Left hindlimb (tissue), 1 donor: ENCODE measurements at places on chromosomes 4 and X.

- no peak for DNase-seq
Observed at GRCh38 chr4:125389713-125390112, 75.0 kb downstream of the FAT4 start.

- no peak for DNase-seq
Observed at GRCh38 chr4:6695660-6696610, 2.3 kb downstream of the S100P start.

GRCh38 chrX:20116087-20116576, 575 bp downstream of the MAP7D2 start:
- no peak for DNase-seq

GRCh38 chr4:144681806-144682205, 35.9 kb downstream of the HHIP start:
- no peak for DNase-seq

DNA sequence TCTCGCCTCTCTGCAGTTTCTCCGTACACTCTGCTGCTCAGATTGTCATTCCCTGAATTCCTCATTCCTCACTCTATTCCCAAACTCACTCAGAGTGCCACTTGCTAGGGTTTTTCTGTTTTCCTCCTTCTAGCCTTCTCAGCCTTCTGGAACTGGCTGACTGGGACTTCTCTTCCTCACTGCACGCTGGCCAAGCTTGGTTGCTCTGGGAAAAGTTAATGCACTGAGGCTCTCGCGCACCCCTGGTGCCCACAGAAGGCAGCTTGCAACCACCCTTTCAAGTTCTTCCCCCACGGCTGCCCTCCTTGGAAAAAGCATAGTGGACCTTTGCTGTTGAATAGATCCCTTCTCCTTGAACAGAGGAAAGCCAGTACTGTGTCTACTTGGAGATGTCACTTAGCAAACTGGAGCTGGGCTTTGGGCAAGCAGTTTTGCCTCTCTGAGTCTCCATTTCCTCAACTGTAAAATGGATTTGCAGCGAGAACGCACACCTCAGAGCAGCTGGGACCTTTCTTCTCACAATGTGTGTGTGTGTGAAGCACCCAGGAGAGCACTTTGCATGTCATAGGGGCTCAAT, 6.0 kb upstream of the CCKAR start:
- no peak for DNase-seq

DNA sequence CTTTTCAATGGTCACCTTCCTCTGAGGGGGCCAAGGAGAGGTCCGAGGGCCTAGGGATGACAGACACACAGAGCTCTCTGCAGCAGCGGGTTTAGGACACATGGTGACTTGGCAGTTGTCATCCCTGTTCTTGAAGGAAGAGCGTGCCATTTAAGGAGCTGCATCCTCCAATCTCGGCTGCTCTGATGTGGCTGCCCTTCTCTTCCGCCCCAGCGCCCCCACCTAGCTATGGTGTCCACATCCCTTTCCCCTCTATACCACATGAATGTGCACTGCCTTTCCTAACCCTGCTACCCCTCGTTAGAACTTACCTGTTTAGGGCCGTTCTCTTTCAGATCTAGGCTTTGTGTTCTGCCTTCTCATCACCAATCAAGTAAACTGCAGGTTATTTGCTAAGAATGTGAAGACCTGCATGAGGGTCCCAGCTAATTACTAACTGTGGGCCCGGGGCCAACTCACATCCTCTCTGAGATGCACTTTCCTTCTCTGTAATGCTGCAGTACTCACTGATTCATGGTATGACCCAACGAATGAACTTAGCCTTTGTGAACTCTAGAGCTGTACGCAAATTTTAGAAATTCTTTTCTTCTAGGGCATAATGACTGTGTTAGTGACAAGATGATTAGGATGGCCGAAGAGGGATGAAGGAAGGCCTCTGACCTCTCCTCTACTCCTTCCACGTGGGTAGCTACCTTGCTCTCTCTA, 38.2 kb downstream of the CHST7 start:
- no peak for DNase-seq

- DNase-seq: no peak
Observed at GRCh38 chrX:110168585-110168984, 149.3 kb downstream of the AMMECR1 start.

GRCh38 chrX:74408304-74408703, 13.0 kb upstream of the SLC16A2 start:
- DNase-seq: no peak

- no peak for DNase-seq
Observed at GRCh38 chr4:101229116-101229515, 118.2 kb downstream of the PPP3CA start.

- no peak for DNase-seq
Observed at GRCh38 chrX:130851569-130851968, 51.4 kb downstream of the ENOX2 start.

DNA sequence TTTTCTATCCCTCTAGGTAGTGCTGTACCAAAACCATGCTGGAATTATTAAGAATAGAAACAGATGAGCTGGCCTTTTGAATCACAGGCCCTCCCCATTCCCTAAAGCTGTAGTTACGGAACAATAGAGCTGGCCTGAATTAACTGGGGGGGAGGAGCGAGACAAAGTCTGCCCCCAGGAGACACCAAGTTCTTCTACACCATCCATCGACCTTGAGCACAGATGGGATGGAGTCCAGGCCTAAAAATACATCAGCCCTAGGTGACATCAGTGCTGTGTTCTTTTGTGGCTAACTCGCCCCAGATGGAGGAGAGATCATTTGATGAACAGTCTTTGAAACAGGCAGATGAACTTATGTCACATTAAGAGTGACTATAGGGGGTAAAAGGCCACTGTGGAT, 49.6 kb downstream of the LHFPL1 start:
- no peak for DNase-seq

GRCh38 chr4:106297245-106298035, 18.6 kb downstream of the TBCK start:
- no peak for DNase-seq

- no peak for DNase-seq
Observed at GRCh38 chrX:113962343-113962742, 621.5 kb upstream of the HTR2C start.

GRCh38 chr4:85302193-85302736, 172.7 kb upstream of the ARHGAP24 start:
- DNase-seq: no peak

DNA sequence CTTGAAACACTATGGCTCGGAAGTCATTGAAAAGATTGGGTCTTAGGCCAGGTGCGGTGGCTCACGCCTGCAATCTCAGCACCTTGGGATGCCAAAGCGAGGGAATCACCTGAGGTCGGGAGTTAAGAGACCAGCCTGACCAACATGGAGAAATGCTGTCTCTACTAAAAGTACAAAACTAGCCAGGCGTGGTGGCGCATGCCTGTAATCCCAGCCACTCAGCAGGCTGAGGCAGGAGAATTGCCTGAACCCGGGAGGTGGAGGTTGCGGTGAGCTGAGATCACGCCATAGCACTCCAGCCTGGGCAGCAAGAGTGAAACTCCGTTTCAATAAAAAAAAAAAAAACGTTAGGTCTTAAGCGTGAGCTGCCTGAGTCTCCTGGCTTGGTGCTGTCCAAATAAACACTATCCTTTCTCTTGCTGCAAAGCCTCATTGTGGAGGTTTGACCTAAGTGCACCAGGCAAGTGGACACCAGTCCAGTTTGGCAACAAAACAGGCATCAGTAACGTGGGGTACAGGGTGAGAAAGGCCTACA, 185.9 kb downstream of the DHRSX start:
- no peak for DNase-seq

GRCh38 chr4:78774417-78774816, 1.7 kb upstream of the BMP2K start:
- no peak for DNase-seq

DNA sequence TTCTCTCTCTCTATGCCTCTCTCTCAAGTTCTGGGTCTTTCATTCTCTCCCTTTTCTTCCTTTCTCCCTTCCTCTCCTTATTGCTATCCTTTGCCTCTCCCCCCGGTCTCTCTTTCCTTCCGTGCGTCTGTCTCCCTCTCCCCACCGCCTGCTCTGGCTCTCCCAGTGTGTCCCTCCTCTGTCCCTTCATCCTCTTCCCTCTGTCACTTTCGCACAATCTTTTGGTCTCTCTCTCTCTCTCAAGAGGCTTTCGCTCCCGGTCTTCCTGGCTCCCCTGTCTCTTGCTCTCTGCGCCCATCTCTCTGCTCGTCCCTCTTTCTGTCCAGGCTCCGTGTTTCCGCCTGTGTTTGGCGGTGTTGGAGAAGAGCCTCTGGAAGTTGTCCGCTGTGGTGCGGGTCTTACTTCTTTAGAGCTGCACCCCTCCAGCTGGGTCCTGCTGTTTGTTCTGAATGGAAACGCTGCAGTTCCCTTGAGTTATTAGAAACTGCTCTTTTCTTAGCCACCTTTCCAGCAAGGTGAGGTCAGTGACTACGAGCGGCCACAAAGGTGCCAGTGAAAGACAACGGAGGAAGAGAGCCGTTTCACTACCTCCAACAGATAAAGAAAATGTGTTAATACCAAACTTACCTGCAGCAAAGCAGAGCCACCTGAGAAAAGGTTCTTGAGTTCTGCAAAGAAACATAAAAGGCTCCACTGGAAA, 1.1 kb downstream of the BMPR1B start:
- DNase-seq: peak; percentile 46

DNA sequence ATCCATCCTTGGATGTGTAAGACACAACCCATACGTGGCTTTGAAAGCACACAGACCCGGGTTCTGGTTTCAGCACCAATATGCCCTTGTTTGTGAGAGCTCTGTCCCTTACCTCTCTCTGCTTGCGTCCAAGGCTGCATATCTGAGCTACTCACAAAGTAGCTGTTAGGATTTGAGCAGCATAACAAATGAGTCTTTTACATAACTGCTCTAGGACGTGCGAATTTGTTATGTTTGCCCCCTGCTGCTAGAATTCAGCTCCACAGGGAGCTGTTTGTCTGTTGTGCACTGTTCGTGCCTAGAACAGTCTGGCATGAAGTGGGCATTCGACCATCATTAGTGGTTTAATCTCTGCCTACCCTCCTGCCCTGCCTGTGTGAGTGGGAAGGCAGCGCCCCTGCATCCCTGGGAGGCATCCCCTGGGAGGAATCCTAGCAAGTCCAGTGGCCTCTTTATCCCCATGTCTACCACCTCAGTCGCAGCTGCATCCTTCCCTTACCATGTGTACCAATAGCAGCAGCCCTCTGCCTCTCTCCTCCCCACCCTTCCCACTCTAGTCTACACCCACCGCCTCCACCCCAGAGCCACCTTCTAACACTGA, 42.1 kb downstream of the SLC2A9 start:
- DNase-seq: no peak

- no peak for DNase-seq
Observed at GRCh38 chr4:81688085-81688484, 216.4 kb upstream of the RASGEF1B start.

DNA sequence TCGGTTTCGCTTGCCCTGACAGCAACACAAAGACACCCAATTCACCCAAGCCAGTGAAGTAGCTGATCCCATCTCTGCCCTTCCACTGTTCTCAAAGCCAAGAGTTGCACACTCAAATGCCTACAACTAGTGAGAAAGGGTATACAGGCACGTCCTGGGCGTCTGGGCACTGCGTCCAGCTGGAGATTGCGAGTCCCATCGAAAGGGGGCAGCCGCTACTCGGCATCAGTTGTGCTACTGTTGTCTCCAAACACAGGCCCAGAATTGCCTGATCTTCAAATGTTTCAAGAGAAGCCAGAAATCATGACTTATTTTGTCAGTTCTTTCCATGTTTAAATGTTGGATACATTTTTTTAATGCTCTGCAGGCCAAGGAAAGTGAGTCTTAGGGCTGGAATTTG, 487.8 kb downstream of the BCOR start:
- no peak for DNase-seq

DNA sequence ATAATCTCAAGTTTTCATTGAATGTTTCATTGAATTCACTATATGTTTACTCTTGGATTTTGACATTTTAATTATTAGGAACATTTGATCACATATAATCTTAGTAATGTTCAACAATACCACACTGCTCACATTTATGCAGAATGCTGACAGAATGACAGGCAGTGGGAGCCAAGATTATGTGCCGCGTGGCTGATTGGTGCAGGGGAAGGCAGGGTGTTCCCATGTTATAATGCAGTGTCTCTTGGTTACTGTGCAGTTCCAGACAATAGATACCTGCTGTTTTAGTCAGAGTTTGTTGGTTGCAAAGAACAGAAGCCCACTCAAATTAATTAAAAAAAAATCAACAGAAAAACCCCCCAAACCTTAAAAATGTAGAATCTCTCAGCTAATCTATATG, 33.0 kb downstream of the FHIP1A start:
- DNase-seq: no peak

DNA sequence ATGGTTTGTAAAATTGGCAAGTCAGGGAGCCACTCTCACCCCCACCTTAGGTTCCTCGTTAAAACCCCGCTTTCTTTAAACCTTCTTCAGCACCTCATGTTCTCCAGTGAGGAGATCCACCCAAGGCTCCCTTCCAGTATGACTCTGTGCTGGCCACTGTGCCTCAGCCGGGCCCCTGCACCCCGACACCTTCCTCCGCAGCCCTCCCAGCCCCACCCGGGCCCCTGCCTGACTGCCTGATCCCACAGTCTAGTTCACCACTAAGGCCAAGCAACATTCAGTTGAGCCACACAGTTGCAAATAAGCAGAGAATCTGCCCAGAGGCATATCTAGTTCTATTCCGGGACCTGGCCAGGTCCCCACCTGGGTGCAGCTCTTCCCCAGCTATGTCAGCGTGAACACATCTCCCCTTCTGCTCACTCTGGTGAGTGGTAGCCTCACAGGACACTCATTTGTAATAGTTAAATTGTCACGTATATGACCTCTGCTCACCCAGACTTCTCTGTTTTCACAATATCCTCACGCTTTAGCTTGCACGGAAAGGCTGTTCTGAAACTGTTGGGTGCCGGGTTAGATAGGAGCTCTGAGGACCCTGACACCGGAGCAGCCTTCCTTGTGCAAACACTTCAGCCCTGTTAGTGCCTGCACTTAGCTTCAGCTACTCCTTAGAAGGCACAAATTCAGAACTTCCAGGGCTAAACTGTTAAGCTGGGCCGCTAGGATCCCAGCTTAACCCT, 146.8 kb downstream of the DCTD start:
- DNase-seq: no peak

DNA sequence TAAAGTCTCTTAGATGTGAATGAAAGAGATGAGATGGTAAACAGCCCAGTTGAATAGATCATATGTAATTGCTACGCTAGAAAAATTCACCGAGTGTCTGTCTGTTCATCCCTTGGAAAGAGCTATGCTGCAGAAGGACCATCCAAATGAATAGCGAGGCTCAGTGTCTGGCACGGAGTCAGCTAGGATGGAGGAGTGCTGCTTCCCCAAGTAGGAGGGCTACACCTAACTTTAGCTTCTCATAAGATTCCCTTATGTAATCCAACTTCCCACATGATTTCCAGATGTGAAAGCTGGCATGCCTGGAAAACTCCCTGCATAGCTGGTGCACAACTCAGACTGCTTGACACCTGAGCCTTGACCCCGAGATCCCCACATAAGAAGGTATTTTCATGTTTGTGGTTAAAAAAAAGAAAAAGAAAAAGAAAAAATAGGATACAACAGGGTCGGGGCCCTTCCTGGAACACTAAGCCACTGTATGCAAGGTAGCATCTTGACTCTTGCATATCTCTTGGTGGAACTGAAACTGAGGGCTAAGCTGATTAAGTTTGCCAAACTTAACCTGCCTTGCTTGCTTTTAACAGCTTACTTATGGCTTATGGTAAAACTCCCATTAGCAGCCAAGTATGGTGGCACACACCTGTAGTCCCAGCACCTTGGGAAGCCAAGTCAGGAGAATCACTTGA, 82.3 kb downstream of the FREM3 start:
- DNase-seq: no peak
